Activated T-helper 1 cell treated with Interleukin-2 at 50 U/mL for 16 hours (primary cell): ENCODE measurements at places on chromosomes 5 and 9.

- no peak for DNase-seq
Measured at GRCh38 chr5:106959387-106959786, 711.4 kb downstream of the EFNA5 start.

GRCh38 chr5:124373883-124374282 lies 372.6 kb downstream of the ZNF608 start:
- no peak for DNase-seq

GRCh38 chr9:92077888-92078287 lies 37.3 kb downstream of the SPTLC1 start:
- no peak for DNase-seq

- no peak for DNase-seq
Measured at GRCh38 chr9:115810166-115810565, 343.4 kb upstream of the PAPPA start.

DNA sequence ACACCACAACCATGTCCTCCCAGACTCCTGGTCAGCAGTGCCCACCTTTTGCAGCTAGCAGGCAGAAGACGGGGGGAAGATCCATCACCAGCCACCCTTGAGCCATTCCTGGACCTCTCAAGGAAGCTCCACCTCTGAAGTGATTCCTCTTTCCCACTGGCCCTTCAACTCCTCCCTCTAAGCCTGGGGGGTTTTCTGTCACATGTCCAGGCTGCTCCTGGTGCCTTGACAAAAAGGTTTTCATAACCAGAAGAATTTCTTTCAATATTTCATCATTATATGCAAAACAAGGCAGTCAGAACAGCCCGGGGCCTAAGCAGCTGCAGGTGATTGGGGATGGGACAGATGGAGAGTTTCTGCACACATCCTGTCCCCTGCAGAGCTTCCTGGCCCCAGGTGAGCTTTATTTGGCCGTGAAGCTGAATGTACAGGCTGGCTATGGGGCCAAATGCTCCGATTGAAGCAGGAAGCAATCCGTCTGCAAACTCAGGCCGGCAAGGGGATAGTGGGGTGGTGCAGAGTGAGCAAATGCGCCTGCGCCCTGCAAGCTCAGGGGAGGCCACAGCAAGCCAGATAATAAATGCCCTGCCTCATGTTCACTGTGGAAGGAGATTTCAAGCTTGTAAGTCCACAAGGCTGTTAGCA lies 173.5 kb downstream of the C5orf15 start:
- DNase-seq = no peak
